Naive thymus-derived CD8-positive, alpha-beta T cell (primary cell): ENCODE measurements at places on chromosomes 11 and 22.

GRCh38 chr11:125404157-125404810 is 91.8 kb downstream of the FEZ1 start:
- peaks cover 2% of the 10 kb centered on the region for H3K4me1 ChIP-seq
- no peak overlapping the region for H3K4me3 ChIP-seq
- no peak overlapping the region for H3K27ac ChIP-seq
- no peaks in the 10 kb centered on the region for H3K36me3 ChIP-seq
- peaks cover 88% of the 10 kb centered on the region for H3K27me3 ChIP-seq

- H3K4me3 ChIP-seq, result no peak overlapping the region
- H3K4me1 ChIP-seq, result no peaks in the 10 kb centered on the region
- no peak overlapping the region for H3K27ac ChIP-seq
- H3K27me3 ChIP-seq, result peaks cover 3% of the 10 kb centered on the region
Observed at GRCh38 chr11:30938171-30938570, 352.0 kb upstream of the MPPED2 start.

- peaks cover 44% of the 10 kb centered on the region for H3K36me3 ChIP-seq
- no peak overlapping the region for H3K4me3 ChIP-seq
- H3K4me1 ChIP-seq, result no peaks in the 10 kb centered on the region
- DNase-seq, result no peak
- H3K27ac ChIP-seq, result no peak overlapping the region
Observed at GRCh38 chr11:10762185-10762584, 11.1 kb downstream of the CTR9 start.

GRCh38 chr11:65003282-65003681 is 6.5 kb upstream of the BATF2 start:
- H3K36me3 ChIP-seq, result no peaks in the 10 kb centered on the region
- DNase-seq, result no peak
- H3K27ac ChIP-seq, result no peak overlapping the region
- H3K4me1 ChIP-seq, result peaks cover 5% of the 10 kb centered on the region
- no peak overlapping the region for H3K4me3 ChIP-seq

- no peak for DNase-seq
- H3K4me3 ChIP-seq, result no peak overlapping the region
- no peak overlapping the region for H3K27ac ChIP-seq
- H3K36me3 ChIP-seq, result no peaks in the 10 kb centered on the region
Observed at GRCh38 chr11:9688716-9689511, 25.0 kb downstream of the SWAP70 start.

GRCh38 chr22:45583504-45583903 is 80.8 kb downstream of the FBLN1 start:
- peaks cover 16% of the 10 kb centered on the region for H3K4me1 ChIP-seq
- H3K27ac ChIP-seq, result peak overlapping the region; percentile 87
- H3K27me3 ChIP-seq, result peaks cover 4% of the 10 kb centered on the region
- no peak for DNase-seq

GRCh38 chr11:22331771-22332170 is 6.4 kb upstream of the SLC17A6 start:
- no peak overlapping the region for H3K27ac ChIP-seq
- DNase-seq, result no peak
- H3K27me3 ChIP-seq, result peaks cover 7% of the 10 kb centered on the region
- no peaks in the 10 kb centered on the region for H3K36me3 ChIP-seq
- H3K4me3 ChIP-seq, result no peak overlapping the region

DNA sequence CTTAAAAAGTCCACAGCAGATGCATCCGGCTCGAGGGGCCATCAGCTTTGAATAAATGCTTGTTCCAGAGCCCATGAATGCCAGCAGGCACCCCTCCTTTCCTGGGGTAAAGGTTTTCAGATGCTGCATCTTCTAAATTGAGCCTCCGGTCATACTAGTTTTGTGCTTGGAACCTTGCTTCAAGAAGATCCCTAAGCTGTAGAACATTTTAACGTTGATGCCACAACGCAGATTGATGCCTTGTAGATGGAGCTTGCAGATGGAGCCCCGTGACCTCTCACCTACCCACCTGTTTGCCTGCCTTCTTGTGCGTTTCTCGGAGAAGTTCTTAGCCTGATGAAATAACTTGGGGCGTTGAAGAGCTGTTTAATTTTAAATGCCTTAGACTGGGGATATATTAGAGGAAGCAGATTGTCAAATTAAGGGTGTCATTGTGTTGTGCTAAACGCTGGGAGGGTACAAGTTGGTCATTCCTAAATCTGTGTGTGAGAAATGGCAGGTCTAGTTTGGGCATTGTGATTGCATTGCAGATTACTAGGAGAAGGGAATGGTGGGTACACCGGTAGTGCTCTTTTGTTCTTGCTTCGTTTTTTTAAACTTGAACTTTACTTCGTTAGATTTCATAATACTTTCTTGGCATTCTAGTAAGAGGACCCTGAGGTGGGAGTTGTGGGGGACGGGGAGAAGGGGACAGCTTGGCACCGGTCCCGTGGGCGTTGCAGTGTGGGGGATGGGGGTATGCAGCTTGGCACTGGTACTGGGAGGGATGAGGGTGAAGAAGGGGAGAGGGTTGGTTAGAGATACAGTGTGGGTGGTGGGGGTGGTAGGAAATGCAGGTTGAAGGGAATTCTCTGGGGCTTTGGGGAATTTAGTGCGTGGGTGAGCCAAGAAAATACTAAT is 1.9 kb downstream of the NEAT1 start:
- H3K36me3 ChIP-seq, result peaks cover 21% of the 10 kb centered on the region
- peaks cover 47% of the 10 kb centered on the region for H3K4me1 ChIP-seq
- peak; percentile 78 for DNase-seq
- no peaks in the 10 kb centered on the region for H3K27me3 ChIP-seq
- peak overlapping the region; percentile 97 for H3K4me3 ChIP-seq
- H3K27ac ChIP-seq, result peak overlapping the region; percentile 98

- no peak overlapping the region for H3K27ac ChIP-seq
- no peak for DNase-seq
- no peak overlapping the region for H3K4me3 ChIP-seq
Observed at GRCh38 chr11:44308256-44308922, 1.6 kb downstream of the ALX4 start.

DNA sequence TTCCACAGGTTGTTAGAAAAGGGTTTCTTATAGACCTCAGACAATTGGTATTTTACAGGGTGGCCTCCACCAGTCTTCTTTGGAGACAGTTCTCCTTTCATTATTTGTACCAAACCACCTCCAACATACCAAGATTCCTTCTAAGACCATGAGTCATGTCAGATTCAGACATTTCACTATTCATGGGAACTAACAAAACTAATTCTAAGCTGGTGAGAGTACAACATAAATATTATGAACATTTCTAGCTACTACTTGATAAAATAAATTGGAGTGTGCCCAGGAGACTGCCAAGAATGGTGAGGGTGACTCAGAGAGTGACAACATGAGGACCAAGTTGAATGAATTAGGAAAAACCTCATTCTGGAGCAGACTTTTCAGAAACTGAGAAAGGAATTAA is 494.6 kb upstream of the LRRC4C start:
- no peak overlapping the region for H3K4me3 ChIP-seq
- no peak overlapping the region for H3K27ac ChIP-seq
- H3K4me1 ChIP-seq, result no peaks in the 10 kb centered on the region

DNA sequence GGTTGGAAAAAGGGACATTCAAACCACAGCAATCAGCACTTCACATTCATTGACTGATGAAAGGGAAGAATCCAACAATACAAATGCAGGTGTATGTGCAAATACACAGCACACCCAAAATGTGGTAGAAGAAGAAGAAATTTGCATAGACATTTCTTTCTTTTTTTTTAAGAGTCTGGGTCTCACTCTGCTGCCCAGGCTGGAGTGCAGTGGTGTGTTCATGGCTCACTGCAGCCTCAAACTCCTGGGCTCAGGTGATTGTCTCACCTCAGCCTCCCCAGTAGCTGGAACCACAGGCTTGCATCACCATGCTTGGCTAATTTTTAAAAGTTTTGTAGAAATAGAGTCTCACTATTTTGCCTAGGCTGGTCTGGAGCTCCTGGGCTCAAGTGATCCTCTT is 21.9 kb downstream of the CARS1 start:
- peaks cover 16% of the 10 kb centered on the region for H3K4me1 ChIP-seq
- no peak for DNase-seq
- H3K27me3 ChIP-seq, result no peaks in the 10 kb centered on the region

- no peaks in the 10 kb centered on the region for H3K4me1 ChIP-seq
- H3K27ac ChIP-seq, result no peak overlapping the region
- peaks cover 20% of the 10 kb centered on the region for H3K27me3 ChIP-seq
- no peaks in the 10 kb centered on the region for H3K36me3 ChIP-seq
Observed at GRCh38 chr22:35894464-35894878, 134.2 kb downstream of the RBFOX2 start.

DNA sequence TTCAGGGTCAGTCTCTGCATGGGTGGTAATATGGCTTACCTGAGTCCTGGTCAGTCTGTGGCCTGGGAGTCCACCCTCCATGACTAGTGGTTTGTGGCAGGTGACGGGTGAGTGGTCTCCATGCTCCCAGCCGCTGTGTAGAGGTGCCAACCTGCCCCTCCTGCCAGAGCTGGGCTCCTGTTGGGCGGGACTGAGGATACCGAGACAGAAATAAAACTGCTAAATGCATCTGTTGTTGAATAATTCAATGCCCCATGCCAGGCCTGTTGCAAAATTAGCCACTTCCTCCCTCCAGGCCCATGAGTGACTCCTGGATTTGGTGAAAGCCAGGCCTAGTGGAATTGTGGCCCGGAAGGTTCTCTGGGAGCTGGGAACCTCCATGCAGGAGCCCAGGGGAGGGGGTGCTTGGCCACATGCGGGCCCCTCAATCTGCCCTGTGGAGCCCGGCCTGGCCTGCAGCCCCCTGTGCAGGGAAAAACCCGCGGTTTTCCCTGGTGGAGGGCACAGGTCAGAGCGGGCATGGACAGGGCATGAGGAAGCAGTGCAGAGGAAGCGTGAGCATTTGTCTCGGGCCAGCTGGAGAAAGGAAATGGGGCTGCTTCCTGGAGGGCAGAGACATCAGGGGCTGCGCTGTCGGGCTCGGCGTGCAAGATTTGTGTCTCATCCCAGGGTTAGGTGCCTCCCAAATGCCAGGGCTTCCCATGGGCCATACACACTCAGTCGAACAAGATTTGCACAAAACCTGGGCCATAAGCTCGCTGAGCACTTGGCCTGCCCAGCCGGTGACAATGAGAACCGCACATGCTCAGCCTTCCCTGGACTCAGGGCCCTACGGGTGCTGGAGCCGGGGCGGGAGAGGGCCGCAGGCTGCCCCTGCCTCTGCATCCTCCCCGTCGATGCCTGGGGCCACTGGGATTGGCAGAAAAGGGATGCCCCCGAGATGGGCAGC is 66.9 kb downstream of the KCNQ1 start:
- peaks cover 2% of the 10 kb centered on the region for H3K36me3 ChIP-seq
- no peak overlapping the region for H3K4me3 ChIP-seq
- no peak overlapping the region for H3K27ac ChIP-seq
- no peaks in the 10 kb centered on the region for H3K27me3 ChIP-seq
- no peak for DNase-seq

GRCh38 chr11:47259232-47259977 is 1.6 kb downstream of the NR1H3 start:
- no peaks in the 10 kb centered on the region for H3K36me3 ChIP-seq
- peak overlapping the region; percentile 34 for H3K27ac ChIP-seq
- peak; percentile 24 for DNase-seq
- no peaks in the 10 kb centered on the region for H3K27me3 ChIP-seq

- H3K4me3 ChIP-seq, result peak overlapping the region; percentile 88
- no peak for DNase-seq
Observed at GRCh38 chr11:128733440-128734102, 39.7 kb downstream of the FLI1 start.

- DNase-seq, result no peak
- peak overlapping the region; percentile 84 for H3K27ac ChIP-seq
- peaks cover 6% of the 10 kb centered on the region for H3K4me1 ChIP-seq
- no peak overlapping the region for H3K4me3 ChIP-seq
- H3K36me3 ChIP-seq, result peaks cover 8% of the 10 kb centered on the region
- no peaks in the 10 kb centered on the region for H3K27me3 ChIP-seq
Observed at GRCh38 chr11:82907371-82907770, 5.8 kb downstream of the DDIAS start.

DNA sequence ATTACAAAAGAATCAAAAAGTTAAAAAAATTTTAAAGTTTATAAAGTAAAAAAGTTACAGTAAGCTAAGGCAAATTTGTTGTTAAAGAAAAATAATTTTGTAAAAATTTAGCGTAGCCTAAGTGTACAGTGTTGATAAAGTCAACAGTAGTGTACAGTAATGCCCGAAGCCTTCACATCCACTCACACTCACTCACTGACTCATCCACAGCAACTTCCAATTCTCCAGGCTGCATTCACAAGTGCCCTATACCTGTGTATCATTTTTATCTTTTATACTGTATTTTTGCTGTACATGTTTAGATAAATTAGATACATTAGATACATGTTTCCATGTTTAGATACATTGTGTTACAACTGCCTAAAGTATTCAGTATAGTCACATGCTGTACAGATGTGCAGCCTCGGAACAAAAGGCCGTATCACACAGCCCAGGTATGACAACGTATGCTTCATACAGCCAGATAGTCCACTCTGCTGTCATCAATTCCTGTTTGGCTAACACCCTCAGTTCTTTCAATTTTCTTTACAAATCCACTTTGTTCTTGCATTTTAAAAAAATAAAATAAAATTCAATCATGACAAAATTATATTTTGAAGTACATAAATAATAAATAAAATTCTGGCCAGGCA is 80.7 kb downstream of the RBFOX2 start:
- no peaks in the 10 kb centered on the region for H3K27me3 ChIP-seq
- H3K4me1 ChIP-seq, result no peaks in the 10 kb centered on the region
- no peak overlapping the region for H3K4me3 ChIP-seq
- H3K27ac ChIP-seq, result no peak overlapping the region

DNA sequence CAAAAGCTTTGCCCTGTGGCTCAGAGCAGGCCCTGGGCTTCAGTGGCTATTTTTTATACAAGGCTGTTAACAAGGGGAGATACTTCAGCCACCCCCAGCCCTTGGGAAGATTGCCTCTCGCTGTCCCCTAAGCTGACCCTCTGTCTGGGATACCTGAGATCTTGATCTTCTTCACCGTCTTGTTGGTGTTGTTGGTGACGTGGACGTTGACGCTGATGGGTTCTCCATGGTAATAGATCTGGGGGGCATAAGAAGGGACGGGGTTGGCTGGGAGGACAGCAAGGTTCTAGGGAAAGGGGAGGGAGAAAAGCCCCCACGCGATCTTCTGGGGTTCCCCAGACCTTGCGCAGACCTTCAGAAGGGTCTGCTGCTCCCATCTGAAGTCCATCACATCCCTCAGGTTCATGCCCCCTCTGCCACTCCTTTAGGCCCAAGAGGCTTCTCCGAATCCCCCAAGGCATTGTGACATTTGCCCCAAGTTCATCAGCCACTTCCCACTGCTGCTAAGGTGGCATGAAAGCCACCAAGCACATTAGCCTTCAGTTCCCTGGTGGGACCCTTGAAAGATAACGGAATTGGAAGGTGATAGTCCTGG is 36.7 kb downstream of the TPBGL start:
- H3K36me3 ChIP-seq, result peaks cover 4% of the 10 kb centered on the region
- peak overlapping the region; percentile 39 for H3K4me3 ChIP-seq
- no peaks in the 10 kb centered on the region for H3K27me3 ChIP-seq
- H3K27ac ChIP-seq, result peak overlapping the region; percentile 99
- peaks cover 79% of the 10 kb centered on the region for H3K4me1 ChIP-seq

- no peak for DNase-seq
- no peak overlapping the region for H3K27ac ChIP-seq
- no peaks in the 10 kb centered on the region for H3K27me3 ChIP-seq
- no peak overlapping the region for H3K4me3 ChIP-seq
Observed at GRCh38 chr11:128066399-128066798, 521.0 kb downstream of the ETS1 start.

- H3K27ac ChIP-seq, result no peak overlapping the region
- H3K4me3 ChIP-seq, result no peak overlapping the region
- H3K4me1 ChIP-seq, result no peaks in the 10 kb centered on the region
Observed at GRCh38 chr22:47724751-47725150, 962.3 kb downstream of the TBC1D22A start.
